RWPE1 (cell line): ENCODE measurements at places on chromosomes 6 and 20.

DNA sequence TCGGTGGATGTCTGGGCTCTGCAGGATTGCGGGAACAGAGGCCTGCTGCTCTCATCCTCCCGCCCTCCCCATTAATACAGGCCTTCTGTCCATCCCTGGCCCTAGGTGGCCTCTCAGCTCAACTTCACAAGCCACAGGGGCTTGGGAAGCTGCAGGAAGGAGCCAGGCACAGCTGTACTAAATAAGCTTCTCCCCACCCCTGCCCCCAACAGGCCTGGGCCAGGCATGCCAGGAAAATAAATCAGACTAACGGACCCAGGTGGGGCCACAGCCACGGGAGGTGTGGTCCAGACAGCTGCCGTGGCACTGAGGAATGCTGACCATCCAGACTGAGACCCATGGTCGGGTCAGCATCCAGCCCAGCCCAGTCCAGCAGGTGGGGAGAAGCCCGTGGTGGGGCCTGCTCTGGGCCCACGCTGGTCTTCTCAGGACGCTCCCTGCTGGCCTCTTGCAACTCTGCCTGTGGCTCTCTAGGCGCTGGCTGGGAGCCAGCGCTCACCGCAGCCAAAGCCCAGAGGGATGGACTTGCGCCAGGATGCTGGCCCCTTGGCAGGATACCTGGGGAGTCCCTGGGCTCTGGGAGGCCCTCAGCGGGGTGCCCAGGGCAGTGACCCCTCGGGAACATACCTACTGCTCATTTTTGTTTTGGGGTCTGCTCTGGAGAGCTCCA, 8.6 kb upstream of the YTHDF1 start:
- DNase-seq = peak; percentile 63

DNA sequence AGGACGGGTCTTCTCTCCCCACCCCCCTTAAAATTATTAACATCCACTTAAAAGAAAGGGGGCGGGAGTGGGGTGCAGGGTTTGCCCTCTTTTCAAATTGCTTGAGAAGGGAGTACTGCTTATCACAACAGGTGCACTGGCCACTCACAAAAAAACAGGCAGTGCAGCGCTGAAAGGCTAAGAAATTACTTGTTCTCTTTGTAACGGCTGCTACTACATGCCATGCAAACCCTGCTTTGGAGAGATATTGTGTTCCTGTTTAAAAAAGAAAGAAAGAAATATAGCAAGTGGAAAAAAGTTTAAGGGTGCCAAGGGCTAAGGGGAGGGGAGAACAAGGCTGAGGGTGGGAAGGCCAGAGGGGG, 312.7 kb upstream of the JARID2 start:
- DNase-seq = no peak

DNA sequence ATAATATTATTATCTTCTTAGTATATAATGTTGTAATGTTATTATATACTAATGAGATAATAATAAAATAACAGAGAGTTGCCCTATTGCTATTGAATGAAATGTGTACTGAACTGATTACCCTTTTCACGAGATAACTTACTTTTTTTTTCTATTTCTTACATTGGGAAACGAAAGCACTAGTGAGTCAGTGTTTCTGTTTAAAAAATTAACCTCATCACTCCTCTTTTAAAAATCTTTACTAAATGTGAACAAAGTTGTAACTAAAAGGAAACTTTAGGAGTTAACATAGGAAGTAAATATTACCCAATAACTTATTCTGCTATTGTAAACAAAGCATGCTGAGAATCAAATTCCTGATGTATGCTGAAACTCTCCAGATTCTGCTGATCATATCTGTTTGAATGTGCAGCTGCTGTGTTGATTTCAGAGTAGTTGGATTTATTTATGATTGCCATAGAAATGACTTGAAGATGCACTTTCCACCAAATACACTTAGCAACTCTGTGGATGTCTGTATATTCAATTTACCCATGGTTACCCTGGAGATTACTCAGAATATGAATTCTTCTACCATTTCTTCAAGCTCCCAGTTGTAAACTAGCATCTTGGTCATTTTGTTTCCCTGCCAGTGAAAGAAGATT, 523.4 kb downstream of the TENT5A start:
- no peak for DNase-seq

DNA sequence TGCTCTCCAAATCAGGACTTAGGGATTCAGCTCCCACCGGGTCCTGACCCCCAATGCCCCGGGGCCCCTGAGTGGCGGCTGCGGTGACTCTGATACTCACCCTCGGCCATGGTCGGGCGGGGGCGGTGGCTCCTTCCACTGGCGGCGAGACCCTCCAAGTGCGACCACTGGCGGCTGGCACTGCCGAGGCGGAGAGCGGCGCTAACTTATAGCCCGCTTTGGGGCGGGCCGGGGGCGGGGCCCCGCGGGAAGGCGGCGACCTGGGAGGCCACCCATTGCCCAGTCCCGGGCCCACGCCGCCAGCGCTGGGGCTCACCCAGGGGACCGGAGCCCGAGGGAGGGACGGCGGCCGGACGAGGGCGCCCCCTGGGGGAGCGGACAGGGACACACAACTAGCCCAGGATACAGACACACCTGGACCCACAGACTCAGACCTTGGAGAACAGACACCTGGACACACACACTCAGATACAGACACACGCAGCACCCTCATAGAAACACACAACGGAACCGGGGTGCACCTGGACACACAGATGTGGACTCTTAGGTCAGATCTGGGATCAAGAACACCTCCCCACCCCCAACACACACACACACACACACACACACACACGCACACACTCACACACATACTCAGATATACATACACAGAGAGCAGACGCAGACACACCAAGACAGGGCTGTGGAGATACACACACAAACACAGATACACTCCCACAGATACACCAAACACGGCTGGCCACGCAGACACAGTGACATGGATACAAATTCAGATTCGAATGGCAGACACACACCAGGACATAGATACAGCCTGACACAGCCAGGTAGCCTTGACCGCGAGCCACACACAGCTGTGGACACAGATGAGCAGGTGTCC, at the start of gene TGM2:
Gene TGM2, minus strand, starts transcription at position 182 of the 877 bp plus-strand sequence. Its CDS starts 72 bp downstream, at position 110.
- DNase-seq = peak; percentile 71

DNA sequence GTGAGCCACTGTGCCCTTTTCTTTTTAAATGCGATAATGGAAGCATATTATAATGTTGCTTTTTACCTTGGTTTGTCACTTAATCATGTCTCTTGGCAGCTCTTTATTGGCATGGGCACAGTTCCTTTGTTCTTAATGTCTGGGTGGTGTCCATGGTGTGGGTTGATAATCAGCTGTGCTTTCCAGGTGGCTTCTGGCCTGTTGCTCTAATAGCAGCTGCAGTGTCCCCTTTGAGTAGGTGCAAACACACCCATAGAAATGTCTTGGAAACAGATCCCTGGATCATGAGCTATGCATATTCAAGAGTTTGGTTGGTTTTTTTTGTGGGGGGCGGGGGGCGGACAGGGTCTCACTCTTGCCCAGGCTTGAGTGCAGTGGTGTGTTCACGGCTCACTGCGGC, 29.9 kb downstream of the EFCAB8 start:
- DNase-seq = no peak

DNA sequence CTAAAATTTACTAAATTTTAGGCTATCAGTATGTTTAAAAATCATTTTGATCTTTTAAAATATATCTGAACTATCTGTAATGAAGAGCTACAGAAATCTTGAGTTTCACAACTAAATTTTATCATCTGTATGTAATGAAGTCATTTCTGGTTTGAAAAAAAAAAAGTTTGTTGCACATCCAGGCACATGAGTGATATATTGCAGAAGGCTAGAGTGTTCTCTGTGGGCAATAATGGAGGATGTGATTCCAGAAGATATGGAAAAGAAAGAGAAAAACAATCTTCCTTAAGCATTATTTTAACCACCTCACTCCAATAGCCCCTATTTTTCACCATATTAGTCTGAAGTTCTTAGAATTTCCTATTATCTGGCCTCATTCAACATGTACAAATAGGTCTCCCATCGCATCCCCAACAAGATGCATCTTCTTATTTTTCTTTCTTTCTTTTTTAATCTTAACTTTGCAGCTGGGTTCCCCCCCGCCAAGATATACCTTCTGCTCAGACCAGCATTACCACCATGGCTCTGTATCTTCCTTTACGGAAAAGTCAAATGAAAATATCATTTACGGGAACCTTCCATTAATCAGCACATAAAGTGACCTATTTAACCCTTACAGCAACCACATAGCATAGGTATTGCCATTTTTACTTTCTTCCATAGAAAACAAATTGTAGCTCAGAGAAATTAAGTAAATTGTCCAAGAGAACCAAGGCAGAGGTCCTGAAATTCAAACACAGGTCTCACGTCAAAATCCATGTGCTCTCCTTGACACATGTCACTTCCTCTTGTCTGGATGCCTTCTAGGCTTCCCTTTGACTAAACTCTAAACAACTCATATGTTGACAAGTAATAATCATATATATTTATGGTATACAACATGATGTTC, 116.9 kb downstream of the KIF13A start:
- no peak for DNase-seq

- DNase-seq = peak; percentile 13
Observed at GRCh38 chr6:29531668-29532067, 27.9 kb downstream of the UBD start.

GRCh38 chr6:100506651-100507050, 41.9 kb upstream of the SIM1 start:
- no peak for DNase-seq

DNA sequence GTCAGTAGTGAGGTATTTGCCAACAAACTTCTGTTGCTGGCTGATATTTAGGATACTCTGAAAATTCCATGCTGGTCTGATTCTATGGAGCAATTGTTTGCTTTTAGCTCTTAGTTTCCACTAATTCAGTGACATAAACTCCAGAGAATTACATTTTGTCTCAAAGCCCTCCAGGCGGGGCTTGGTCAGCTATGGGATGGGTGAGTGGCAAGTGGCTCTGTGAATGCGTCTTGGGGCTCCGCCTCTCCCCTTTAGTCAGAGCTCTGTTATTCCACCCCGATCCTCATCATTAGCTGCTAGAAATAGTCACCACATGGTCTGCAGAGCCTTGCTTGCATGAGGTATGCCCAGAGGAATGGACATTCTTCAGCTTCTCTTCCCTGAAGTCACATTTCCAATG, 540.6 kb downstream of the QKI start:
- DNase-seq = peak; percentile 13

DNA sequence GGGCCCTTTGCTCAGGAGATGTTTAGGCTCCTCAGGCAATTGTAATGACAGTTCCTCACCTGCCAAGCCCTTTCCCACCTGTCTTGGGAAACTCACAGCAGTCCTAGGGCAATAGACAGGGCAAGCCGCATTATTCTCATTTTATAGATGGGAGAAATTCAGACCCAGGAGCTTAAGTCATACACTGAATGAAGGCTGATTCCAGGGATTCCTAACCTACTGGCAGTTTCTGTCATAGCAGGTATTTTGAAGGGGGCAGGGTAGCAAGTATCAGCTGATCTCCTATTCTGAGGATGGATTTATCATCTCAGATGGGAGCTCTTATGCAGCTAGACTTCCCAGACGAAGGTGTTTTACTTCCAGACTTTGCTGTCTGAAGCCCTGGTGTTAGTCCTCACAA, 61.4 kb upstream of the MYL9 start:
- no peak for DNase-seq

GRCh38 chr20:62058941-62059340, 6.7 kb downstream of the TAF4 start:
- DNase-seq = no peak

DNA sequence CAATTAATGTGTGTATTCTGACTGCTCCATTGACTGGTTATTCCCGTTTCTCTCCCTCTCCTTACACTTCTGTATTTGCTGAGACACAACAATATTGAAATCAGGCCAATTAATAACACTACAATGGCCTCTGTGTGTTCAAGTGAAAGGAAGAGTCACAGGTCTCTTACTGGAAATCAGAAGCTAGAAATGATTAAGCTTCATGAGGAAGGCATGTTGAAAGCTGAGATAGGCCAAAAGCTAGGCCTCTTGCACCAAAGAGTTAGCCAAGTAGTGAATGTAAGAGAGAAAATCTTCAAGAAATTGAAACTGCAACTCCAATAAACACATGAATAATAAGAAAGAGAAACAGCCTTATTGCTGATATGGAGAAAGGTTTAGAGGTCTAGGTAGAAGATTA, 489.5 kb upstream of the CITED2 start:
- DNase-seq = no peak

- no peak for DNase-seq
Observed at GRCh38 chr20:50286174-50286511, 95.5 kb downstream of the CEBPB start.

GRCh38 chr20:11686820-11687543, 230.7 kb upstream of the BTBD3 start:
- DNase-seq = no peak

GRCh38 chr20:41140226-41141133, 3.1 kb downstream of the PLCG1 start:
- no peak for DNase-seq

DNA sequence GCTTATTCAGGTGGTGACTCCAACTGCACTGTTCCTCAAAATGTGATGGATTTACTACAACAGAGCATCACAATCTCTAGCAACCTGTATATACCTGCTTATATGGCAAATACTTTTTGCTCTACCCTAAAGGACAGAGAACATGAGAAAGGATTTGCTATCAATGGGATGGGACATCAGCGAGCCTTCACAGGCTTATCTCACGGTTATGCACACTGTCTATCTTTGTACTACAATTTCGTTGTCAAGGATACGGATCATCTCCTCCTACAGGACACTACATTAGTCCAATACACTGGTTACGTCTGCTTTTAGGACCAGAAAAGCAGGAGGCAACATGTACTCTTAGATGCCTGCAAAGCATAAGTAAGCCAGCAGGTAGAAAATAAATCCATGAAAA, 34.2 kb downstream of the STX7 start:
- DNase-seq = no peak
